ENCODE measurements at places on chromosomes 16 and 17.

DNA sequence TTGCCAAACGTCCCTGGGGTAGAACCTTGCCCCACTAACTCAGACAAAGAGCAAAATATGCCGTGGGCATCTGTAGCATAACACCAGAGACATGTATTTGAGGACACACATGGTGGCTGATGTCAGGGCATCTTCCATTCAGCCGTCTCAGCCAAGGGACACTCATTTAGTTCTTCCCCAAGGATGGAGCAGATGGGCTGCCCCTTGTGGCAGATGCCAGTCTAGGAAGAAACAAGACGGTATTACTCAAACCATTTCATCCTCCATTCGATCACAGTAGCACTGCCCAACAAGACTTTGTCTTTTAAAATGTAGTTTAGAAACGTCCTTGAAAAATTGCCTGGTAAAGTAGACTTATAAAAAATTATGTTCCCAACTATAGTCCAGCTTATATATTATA is 937.6 kb upstream of the EEF2KMT start:
- DNase-seq, result no peak

DNA sequence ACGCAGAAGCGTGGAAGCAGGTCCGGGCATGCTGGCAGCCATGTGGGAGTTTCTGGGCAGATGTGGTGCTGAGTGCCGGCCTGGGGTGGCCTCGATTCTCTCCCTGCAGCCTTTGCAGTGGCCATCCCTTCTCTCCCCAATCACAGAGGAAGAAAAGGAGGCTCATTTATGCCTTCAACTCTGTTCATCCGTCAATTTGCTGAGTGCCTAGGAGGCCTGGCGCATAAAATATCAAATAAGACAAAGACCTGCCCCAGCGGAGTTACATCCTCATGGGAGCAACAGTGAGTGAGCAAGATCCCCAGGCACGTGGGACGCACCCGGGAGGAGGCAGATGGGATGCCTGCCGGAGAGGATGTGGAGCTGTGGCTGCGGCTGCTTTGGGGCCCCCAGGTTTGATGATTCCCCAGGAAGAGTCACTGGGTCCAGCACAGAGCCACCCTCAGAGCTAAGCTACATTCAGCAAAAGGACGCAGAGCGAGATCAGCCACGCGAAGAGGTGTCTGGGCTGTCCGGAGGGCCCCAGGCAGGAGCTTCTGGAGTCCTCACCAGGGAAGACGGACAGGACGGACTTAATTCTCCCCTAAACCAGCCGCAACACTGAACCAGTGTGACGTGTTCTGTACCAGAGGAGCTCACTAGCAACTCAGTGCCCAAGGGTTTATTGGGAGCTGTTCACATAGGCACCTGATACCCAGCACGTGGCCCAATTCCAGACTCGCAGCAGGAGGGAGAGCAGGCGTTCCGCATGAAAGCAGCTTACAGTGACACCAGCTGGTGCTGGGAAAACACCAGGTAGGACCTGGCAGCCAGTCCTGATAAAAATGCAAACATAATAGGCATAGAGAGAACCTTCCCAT is 11.3 kb downstream of the CA5A start:
- DNase-seq, result peak; percentile 28

DNA sequence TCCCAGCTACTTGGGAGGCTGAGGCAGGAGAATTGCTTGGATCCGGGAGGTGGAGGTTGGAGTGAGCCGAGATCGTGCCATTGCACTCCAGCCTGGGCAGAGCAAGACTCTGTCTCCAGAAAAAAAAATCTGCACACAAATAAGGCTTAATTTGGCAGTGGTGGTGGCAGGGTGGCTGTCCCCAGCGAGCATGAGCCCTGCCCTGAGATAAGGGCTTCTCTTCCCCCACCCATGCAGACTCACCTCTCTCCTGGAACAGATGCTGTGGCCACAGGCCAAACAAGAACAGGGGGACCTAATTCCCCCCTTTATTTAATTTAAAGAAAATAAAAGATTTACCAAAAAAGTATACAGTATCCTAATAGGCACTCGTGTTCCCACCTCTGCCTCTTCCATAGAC is 157.2 kb downstream of the RAB11FIP4 start:
- DNase-seq, result no peak

DNA sequence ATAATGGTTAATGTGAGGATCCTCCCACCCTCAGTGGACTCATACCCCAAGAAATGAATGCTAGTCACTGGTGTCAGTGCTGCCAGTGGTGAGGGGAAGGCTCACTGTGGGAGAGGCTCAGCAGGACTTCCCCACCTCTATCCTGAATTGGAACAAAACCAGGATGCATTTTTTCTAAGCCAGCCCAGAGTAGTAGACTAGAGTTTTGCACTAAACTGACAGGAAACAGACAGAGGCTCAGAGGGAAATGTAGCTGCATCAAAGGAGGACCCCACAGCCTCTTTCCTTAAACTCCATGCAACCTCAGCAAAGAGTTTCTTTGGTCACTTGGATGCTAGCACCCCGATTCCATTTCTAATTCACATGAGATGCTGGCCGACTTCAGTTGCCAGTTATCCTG is 10.7 kb upstream of the SKAP1 start:
- DNase-seq, result no peak

- DNase-seq, result peak; percentile 67
Observed at GRCh38 chr17:69246726-69247375, 18.2 kb upstream of the ABCA10 start.

GRCh38 chr17:6241996-6242395 is 171.8 kb downstream of the WSCD1 start:
- no peak for DNase-seq

DNA sequence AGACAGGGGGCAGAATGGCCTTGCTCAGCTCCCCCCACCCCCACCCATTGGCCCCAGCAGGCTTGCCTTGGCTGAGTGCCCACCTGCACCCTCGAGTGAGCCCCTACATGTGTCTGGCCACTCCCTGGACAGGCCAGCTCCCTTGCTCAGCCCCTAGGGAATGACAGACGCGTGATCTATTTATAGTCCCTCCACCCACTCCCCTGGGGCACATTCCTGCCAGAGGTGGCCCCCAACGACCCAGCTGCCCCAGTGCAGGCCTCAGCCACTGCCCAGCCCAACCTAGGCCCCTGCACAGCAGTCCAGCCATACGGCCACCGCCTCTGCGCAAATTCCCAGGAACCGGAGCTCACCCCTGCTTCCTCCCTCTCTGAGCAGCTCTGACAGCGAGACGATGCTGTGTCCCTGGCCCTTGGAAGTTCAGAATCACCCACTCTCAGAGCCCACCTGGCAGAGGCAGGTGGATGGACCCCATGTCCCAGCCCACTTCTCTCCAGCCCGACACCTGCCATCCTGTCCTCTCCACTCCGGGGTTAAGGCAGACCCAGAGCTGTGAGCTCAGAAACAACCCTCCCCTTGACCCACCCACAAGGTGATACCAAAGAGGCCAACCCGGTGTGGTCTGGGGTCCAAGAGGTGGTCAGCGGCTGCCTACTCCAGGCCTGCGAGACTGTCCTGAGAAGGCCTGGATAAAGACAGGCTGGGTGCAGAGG is 11.5 kb upstream of the P2RX1 start:
- DNase-seq, result no peak

DNA sequence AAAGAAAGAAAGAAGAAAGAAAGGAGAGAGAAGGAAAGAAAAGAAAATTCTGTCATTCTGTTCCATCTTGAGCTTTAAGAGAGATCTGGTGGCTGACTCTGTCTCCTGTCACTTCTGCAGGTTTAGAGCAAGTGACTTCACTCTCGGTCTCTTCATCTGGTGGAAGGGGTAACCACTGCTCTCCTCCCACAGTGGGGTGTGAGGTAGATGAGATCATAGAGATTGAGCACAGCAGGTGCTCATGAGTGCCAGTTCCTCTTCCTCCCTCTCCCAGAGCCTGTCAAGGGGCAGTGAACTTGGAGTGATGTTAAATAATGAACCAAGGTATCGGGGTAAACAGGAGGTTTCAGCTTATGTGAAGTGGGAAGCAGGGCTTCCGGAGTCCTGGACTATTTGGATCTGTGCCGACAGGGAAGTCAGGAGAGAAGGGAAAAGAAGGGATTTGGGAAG is 47.7 kb downstream of the BEAN1 start:
- peak; percentile 9 for DNase-seq

All from HT-29 (cell line).